ENCODE measurements at places on chromosomes 12 and 14.
A peak's percentile ranks its signal among the peaks of the same experiment; 100 is the strongest.

DNA sequence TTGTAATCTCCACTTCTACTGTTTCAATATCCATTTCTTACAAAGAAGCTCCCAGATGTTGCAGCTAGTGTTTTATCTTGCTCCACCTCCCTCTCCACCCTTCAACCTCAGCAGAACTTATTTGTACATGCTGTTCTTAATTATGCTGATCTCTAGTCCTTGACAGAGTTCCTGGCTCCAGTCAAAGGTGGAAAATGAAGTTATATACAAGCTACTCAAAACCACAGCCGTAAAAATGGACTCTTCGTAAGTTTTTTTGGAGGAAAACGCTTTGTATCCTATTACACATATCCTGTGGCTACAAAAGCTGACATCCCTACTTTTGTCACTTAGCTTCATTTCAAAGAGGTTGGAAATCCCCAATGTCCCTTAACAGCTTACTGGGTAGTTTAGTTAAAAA is 1.3 kb downstream of the CLEC1A start:
- DNase-seq = no peak

GRCh38 chr12:113831016-113831415 is 135.1 kb downstream of the RBM19 start:
- DNase-seq = no peak

DNA sequence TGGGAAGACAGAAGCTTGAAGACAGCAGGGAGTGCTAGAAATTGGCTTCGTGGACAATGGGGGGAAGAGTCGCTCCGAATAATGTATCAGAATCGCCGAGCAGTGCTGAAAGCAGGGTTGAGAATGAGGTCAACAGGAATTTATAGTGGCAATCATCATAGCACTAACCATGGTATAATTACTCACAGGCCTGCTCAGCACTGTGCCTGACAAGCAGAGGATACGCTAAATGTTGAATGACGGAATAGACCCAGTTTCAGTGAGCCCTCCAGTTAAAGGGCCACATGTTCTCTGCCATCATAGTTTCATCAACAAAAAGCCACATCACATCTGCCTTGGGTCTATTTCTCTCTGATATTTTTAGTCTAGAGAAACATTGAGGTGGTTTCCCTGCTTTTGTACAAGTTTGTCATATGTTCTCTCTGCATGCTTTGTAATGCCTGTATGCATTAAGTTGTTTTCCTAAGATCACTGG is 130.3 kb upstream of the EGLN3 start:
- no peak for DNase-seq

GRCh38 chr14:76866456-76866855 is 40.2 kb downstream of the LRRC74A start:
- no peak for DNase-seq

DNA sequence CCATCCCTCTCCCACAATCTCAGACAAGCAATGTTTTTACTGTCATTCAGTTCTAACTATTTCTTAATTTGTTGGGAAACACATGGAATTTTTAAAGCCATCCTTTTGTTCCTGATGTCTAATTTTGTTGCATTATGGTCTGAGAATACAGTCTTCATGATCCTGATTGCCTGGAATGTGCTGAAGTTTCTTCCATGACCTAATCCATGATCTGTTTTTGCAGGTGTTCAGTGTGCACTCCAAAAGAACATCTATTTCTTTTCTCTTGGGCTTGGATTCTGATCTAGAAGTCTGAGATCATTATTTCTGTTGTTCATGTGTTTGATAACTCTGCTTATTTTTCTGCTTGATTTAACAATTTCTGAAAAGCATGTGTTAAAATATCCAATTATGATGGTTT is 43.2 kb upstream of the PHC1 start:
- no peak for DNase-seq

GRCh38 chr12:19307451-19307850 is 131.8 kb upstream of the AEBP2 start:
- no peak for DNase-seq

DNA sequence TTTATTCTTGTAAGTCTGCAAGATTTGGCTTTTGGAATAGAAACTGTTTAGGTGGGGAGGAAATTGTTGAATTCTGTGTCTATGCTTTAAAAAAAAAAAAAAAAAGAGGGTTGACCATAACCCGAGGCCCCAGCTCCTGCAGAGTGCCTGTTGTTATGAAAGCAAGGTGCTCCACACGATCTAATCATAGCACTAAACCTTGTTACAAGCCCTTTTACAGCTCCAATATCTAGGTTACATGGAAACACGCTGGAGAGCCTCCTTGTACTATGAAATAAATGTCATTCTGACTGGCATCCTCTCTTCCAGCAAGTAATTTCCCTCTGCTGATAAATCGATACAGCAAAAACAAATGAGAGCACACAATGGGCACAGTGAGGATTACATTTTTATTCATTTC is 303.1 kb upstream of the SOX5 start:
- no peak for DNase-seq

- DNase-seq = no peak
Measured at GRCh38 chr14:58812050-58812910, 174.5 kb downstream of the DACT1 start.

DNA sequence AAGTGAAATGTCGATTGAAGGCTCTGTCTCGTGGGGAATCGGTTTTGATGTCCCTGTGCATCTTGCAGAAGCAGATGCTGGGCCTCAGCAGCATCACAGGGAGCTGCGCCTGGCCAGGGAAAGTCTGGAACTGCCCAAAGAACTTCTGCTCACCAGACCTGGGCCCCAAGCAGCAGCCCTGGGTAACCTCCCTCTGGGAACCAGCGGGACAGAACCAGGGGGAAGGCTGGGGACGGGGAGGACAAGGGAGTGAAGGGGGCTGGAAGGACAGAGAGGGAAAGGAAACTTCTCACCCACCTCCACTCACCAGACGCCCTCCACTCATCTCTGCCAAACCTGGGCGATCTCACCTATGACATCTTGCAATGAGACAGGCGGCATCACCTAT is 26.8 kb upstream of the C14orf180 start:
- no peak for DNase-seq

DNA sequence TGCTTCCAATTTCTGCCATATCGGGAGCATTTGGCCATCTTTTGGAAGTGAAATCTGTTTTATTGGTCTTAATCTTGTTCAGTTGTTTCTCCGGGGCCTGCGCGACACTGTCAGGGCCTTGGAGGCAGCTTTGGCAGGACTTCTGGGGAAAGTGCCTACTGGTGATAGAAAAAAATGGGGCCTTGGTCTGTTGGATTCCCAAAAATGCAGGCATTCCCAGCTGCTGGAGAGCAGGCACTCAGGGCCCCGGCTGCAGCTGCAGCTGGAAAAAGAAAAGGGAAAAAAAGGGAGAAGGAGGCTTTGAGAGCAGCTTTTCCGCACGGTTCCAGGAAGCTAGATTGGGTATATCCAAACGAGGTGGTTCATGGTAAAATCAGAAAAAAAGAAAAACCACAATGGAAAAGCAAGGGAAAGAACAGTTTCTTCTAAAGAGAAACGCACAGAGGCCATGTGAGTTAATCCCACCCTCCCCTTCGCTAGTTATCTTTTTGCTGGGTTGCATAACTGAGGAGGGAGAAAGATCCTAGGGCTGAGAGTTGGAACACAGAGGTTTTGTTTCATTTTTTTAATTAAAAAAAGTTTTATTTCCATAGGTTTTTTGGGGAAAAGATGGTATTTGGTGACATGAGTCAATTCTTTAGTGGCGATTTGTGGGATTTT is 134.7 kb upstream of the RFLNA start:
- no peak for DNase-seq

DNA sequence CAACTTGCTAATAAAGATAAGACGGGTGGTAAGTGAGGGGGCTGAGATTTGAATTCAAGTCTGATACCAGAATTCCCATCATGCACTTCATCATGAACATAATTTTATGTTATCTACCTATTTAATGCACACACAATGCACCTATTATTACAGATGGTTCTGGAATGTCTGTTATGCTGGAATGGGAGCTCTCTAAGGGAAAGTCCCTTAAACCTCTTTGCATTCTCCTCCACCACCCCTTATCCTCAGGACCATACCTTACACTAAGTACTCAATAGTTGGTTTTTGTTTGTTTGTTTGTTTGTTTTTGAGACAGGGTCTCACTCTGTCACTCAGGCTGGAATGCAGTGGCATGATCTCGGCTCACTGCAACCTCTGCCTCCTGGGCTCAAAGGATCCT is 7.0 kb upstream of the MSI1 start:
- DNase-seq = no peak

DNA sequence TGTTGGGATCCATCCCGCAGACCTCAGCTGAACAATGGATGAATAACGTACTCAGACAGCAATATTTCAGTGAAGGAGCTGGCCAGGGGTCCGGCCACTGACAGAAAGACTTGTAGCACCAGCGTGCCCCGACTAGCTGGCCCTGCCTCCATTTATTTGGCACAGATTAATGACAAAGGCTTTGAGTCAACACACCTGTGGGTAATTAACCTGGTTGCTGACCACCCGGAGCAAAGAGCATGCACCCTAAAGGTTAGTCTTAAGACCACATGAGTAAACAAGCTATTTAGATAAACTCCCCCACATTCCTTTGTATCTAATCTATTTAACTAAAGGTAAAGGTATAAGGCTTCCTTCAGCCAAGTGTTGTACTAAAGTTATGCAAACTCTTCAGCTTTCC is 868.6 kb downstream of the LRFN5 start:
- no peak for DNase-seq

- DNase-seq = peak; percentile 7
Measured at GRCh38 chr12:100267603-100268281, 765 bp downstream of the SCYL2 start.

GRCh38 chr14:51539571-51540037 is 112.1 kb upstream of the FRMD6 start:
- no peak for DNase-seq

- no peak for DNase-seq
Measured at GRCh38 chr14:43755707-43756106, 751.4 kb downstream of the FSCB start.

DNA sequence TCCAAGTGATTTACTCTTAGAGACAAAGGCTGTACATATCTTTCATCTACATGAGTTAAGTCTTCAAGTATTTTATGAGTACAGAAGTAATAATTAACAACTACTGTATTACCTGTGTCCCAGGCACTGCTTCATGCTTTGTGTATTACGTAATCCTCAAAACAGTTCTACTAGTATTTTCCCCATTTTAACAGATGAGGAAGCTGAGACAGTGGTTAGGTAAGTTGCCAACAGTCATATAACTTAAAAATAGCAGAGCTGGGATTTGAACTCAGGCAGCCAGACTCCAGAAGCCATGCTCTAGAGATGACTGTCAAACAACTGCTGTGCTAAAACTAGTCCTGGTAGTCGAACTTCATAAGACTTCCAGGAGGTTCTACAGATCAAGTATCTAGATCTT is 10.7 kb downstream of the TRMT5 start:
- no peak for DNase-seq

- no peak for DNase-seq
Measured at GRCh38 chr12:83318386-83319098, 631.8 kb downstream of the TMTC2 start.

GRCh38 chr12:6311822-6312528 is 1.5 kb downstream of the PLEKHG6 start:
- DNase-seq = no peak

GRCh38 chr14:48251290-48251689 is 575.9 kb upstream of the MDGA2 start:
- DNase-seq = no peak

DNA sequence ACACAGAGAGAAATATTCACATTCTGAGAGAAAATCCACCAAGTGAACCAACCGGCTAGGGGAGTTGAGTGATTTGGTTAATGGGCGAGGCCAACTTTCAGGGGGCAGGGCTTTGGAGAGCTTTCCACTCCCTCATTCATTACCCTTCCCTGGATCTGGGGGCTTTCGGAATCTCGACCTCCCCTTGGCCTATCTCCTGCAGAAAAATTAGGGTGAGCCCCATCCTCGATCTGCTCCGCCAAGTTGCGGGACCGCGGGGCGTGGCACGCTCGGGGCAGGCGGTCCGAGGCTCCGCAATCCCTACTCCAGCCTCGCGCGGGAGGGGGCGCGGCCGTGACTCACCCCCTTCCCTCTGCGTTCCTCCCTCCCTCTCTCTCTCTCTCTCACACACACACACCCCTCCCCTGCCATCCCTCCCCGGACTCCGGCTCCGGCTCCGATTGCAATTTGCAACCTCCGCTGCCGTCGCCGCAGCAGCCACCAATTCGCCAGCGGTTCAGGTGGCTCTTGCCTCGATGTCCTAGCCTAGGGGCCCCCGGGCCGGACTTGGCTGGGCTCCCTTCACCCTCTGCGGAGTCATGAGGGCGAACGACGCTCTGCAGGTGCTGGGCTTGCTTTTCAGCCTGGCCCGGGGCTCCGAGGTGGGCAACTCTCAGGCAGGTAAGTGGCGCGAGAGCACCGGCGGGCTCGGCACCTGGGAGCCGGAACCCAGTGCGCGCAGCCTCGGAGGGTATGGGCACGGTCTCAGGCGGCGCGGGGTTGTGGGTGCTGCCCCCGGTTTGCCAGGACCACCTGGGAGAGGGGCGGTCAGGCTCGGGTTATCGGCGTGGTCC is at the start of gene ERBB3:
TSS of gene ERBB3 (plus strand) at position 443 of the 833 bp plus-strand sequence. CDS start at position 579, 136 bp downstream.
- peak; percentile 38 for DNase-seq

DNA sequence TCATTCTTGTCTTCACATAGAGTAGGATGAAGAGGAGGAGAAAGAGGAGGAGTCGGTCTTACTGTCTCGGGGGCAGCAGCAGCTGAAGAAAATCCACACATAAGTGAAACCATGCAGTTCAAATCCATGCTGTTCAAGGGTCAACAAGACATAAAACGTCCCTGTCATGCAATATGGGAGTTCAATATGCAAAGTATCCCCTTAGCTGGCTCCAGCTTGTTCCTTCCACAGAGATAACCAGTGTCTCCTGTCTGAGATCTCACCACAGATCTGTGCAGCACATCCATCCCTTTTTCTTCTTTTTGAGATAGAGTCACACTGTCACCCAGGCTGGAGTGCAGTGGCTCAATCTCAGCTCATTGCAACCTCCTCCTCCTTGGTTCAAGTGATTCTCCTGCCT is 357.5 kb downstream of the GALC start:
- DNase-seq = no peak

- DNase-seq = no peak
Measured at GRCh38 chr12:79274501-79275064, 410.0 kb downstream of the SYT1 start.

- DNase-seq = no peak
Measured at GRCh38 chr14:32331206-32331605, 2.1 kb downstream of the AKAP6 start.

DNA sequence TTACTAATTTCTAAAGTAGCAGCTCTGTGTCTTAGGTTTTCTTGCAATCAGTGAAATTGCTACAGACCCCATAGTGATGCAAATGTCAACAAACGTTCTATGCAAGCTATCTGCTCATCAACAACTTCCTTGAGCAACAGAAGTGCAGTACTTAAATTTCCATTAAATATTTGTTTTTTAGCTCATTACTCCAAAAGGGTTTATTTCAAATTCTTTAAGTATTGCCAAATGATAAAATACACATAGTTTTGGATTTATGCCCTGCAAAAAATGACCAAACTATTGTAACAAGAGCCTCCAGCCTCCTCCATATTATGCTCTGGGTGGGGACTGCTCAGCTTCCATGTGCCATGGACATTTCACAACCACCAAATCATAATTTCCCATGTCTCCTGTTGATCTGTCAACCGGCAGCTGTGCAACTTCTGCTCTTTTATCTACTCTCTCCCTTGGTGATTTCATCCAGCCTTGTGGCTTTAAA is 4.4 kb downstream of the BDKRB1 start:
- DNase-seq = no peak

- no peak for DNase-seq
Measured at GRCh38 chr14:77838831-77839511, 39.1 kb downstream of the ADCK1 start.
